ENCODE measurements at places on chromosomes 5 and 9.

- DNase-seq = no peak
Observed at GRCh38 chr9:107994648-107995047, 505.1 kb upstream of the KLF4 start.

DNA sequence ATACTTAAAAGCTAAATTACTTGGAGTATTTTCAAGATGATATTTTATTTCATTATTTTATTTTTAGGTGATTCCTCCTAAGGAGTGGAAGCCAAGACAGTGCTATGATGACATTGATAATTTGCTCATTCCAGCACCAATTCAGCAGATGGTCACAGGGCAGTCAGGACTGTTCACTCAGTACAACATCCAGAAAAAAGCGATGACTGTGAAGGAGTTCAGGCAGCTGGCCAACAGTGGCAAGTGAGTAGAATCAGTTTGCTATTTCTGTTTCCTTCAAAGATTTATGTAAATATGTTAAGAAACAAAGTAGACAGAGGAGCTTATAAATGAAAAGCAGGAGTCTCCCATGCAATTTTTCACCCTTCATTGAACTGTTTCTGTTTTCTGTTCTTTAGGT, 47.8 kb downstream of the KDM4C start:
- no peak for DNase-seq

DNA sequence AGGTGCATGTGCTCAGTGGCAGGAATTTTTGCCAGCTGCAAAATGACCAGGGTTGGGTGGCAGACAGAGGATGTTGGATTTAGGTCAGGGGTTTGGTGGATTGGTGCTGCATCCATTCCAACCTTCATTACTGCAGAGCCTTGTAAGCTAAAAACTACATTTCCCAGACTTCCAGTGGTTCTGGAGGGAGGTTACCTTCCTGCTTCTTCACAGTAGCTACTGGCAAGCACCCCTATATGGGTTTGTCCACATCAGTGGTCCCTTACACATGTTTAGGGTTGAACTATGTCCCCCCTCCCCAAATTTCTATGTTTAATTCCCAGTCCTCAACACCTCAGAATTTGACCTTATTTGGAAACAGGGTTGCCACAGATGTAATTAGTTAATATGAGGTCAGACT, 20.7 kb upstream of the IL17B start:
- no peak for DNase-seq

DNA sequence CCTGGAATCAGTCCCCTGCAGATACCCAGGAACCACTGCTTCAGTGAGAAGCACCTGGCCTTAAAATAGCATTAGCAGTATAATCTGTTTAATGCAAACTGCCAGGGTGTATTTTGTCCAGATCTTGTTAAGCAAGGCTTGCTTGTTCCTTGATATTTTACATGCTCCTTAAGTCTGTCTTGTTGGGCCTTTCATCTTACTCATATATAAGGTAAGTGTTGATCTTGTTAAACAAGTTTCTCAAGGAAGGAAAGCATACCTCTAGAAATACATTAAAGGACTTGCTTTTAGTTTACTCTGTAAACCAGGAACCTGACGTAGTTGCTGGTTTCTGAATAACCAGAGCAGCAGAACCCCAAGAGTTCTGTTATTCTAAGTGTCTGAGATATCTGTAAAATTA, 13.7 kb downstream of the HSPA4 start:
- DNase-seq = no peak

DNA sequence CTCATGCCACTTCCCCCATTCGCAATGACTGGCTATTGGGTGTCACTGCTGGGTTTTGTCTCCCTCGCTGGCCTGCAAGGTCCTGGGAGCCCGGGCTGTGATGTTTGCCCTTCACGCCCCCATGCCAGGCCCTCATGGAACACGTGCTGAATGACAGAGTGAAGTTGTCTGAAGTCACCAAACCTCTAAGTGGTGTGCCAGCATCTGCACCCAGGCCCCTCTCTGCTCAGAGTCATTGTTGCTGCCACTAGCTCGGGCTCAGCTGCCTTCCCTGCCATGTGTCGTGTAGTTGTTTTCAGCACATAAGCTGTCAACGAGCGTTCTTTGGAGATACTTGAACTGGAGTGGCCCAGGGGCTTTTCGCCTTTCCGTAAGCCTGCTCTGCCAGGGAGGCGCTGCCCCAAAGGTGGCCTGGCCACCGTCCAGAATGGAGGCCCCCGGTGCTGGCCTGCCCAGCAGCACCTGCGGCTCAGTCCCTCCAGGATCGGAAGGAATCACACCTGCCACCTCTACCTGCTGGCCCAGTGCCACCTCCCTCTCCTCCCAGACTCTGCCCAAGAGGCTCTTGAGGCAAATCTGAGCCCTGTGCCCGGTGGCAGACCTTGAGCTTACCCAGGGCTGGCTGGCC, 250.1 kb downstream of the PBX3 start:
- DNase-seq = no peak

- no peak for DNase-seq
Observed at GRCh38 chr9:91065231-91066041, 263.8 kb downstream of the SYK start.

DNA sequence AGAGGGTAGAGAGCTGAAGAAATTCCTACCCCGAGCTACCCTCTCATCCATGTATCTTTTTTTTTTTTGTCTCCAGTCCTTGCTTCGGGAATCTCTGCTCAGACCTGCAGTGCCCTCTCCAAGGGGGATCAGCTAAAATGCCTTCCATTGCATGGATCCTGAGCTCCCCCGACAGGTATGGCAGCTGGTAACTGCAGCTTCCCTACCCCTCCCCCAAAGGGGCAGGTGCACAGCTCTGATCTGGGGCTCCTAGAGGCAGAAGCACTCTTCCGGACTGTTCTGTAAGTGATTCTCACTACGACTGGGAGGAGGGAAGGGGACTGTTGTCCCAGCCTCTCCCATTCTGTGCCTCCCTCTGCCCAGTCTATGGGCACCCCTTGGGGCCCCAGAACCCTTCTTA, 169.6 kb downstream of the MELK start:
- DNase-seq = no peak

- DNase-seq = no peak
Observed at GRCh38 chr5:14663734-14664269, 716 bp upstream of the OTULIN start.

All from GDM1 (cell line).